ENCODE measurements at places on chromosomes 11 and 22. TPM values are rescaled to one million over a fixed set of nuclear protein-coding genes. Genes with fewer than 3 reads are reported as not detected.

GGTLC3 gene
- not detected for total RNA-seq

UCP3 gene
- 0.85 TPM for total RNA-seq

GRCh38 chr11:36465449-36466163, 44.5 kb downstream of the TRAF6 start:
- no peak for DNase-seq

GRCh38 chr22:28103596-28103995, 184.5 kb upstream of the PITPNB start:
- no peak for DNase-seq

DNA sequence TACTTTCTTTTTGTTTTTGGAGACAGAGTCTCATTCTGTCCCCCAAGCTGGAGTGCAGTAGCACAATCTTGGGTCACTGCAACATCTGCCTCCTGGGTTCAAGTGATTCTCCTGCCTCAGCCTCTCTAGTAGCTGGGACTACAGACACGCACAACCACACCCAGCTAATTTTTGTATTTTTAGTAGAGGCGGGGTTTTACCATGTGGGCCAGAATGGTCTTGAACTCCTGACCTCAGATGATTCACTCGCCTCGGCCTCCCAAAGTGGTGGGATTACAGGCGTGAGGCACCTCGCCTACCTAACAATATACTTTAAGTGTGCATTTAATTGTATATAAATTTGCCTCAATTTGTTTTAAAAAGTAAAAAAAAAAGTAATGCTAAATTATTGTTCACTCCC, 38.4 kb downstream of the GRK3 start:
- DNase-seq: no peak

GRCh38 chr11:109750964-109751363, 329.0 kb downstream of the C11orf87 start:
- DNase-seq: no peak

GRCh38 chr11:78655561-78655960, 80.9 kb upstream of the NARS2 start:
- DNase-seq: no peak

DNA sequence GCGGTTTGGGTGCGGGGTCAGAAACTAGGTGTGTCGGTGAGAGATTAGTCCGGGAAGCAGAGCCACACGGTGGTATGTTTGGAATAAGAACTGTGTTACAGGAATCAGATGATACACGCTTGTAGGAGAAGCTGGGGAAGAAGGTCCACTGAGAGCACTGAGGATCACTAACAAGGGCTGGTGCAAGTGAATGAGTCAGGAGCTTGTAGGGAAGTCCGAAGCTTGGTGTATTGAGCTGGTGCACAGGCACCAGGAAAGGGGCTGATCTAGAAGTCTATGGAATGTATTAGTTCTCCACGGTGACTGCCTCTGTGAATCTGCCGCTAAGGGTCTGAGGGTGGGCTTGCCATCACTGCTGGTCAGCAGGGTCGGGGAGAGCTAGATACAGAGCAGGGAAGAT, 18.8 kb upstream of the GRK3 start:
- no peak for DNase-seq

GRCh38 chr22:20237480-20238440, 30.4 kb downstream of the RTN4R start:
- DNase-seq: no peak

DNA sequence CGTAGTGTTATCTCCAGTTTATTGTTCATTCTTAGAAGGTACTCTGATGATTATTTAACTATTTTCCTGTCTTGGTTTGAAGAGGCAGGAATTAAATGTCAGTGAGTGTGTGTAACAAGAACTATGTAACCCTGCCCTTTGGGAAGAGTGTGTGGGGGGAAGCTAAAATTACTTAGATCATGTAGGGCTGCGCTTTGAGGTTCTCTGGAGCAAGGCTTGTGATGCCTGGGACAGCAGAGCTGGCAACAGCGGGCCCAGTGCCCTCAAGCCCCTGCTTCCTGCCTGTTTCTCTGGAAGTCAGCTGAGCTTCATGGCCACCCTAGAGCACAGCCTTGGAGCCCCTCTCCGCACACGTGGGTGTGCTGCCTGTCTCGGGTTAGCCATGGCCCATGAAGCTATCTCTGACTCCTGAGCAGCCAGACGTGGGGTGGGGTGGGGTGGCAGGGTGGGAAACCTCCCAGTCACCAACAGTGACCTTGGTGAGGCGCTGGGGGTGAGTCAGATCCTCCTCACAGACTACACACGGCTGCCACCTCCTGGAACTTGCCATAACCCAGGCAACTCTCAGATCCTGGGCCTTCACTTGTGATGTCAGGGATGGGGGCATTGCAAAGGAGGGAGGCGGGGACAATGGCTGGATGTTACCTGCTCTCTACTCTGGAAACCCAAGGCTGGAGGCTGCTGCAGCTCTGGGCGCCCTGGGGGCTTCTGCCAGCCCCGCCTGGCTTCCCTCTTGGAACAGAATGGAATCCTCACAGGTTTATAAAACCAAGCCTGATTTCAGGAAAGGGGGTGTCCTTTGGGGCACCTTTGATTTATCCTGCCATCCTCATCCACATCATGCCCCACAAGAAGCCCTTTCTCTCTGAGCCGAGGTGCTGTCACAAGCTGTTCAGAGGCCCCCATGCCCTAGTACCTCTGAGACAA, 88.6 kb downstream of the SNX19 start:
- DNase-seq: no peak

DNA sequence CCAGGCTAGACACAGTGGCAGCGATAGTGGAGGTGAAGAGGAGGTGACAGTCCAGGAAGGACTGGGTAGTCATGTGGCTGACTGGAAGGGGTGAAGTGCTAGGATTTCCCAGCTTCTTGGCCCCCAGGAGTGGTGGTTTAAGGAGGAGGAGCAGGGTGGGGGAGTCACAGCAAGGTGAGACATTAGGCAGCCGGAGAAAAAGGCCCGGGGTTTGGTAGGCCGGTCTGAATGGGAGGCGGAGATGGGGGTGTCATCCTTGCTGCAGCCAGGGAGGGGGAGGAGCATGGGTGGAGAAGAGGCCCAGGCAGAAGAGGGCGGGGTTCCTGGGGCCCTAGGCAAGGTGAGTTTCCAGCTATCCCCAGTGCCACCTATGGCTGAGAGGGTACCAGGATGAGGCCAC, 6.1 kb downstream of the SIPA1 start:
- DNase-seq: no peak

Data from urinary bladder (tissue), 4 donors.